ENCODE measurements at places on chromosomes 2 and 18.

- H3K36me3 ChIP-seq, result peaks cover 5% of the 10 kb centered on the region
- no peak overlapping the region for H3K27ac ChIP-seq
- no peak overlapping the region for H3K4me3 ChIP-seq
Measured at GRCh38 chr2:64594226-64594989, 59.3 kb downstream of the SERTAD2 start.

DNA sequence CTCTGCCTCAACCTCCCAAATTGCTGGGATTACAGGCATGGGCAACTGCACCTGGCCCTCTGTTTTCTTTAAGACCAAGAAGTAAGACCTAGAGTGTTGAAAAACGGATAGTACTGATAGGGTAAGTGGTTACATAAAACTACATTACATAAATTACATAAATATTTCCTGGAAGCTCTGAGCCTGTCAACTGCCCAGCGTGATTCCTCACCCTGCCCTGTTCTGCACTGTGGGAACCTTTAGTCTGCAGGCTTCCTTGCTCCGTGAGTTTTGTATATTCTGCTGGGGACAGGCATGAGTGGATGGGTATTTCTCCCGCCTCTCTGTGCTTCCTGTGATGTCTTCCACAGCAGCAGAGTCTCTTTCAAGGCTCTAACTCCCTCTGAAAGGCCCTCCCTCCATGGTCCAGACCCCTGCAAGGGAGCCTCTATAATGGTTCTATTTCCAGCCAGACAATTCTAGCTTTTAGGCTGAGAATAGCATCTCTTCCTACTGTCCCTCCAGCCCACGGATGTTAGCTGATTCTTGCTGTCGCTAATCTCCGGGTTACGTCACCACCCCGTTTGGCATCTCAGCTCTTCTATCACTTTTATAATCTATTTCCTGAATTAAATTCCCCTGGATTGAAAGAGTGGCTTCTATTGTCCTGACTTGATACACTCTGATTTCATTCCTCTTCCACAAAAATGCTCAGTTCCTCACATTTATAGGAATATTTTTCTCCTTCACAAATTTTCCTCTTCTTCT lies 49.5 kb upstream of the PLEKHM3 start:
- H3K4me1 ChIP-seq, result no peaks in the 10 kb centered on the region
- no peak overlapping the region for H3K27ac ChIP-seq
- no peak overlapping the region for H3K4me3 ChIP-seq
- peaks cover 33% of the 10 kb centered on the region for H3K27me3 ChIP-seq
- no peaks in the 10 kb centered on the region for H3K36me3 ChIP-seq
- no peak for DNase-seq

GRCh38 chr18:55421615-55422419 lies 166.2 kb downstream of the TCF4 start:
- no peaks in the 10 kb centered on the region for H3K36me3 ChIP-seq
- H3K4me1 ChIP-seq, result no peaks in the 10 kb centered on the region
- no peak overlapping the region for H3K27ac ChIP-seq
- H3K4me3 ChIP-seq, result no peak overlapping the region
- H3K27me3 ChIP-seq, result peaks cover 12% of the 10 kb centered on the region

DNA sequence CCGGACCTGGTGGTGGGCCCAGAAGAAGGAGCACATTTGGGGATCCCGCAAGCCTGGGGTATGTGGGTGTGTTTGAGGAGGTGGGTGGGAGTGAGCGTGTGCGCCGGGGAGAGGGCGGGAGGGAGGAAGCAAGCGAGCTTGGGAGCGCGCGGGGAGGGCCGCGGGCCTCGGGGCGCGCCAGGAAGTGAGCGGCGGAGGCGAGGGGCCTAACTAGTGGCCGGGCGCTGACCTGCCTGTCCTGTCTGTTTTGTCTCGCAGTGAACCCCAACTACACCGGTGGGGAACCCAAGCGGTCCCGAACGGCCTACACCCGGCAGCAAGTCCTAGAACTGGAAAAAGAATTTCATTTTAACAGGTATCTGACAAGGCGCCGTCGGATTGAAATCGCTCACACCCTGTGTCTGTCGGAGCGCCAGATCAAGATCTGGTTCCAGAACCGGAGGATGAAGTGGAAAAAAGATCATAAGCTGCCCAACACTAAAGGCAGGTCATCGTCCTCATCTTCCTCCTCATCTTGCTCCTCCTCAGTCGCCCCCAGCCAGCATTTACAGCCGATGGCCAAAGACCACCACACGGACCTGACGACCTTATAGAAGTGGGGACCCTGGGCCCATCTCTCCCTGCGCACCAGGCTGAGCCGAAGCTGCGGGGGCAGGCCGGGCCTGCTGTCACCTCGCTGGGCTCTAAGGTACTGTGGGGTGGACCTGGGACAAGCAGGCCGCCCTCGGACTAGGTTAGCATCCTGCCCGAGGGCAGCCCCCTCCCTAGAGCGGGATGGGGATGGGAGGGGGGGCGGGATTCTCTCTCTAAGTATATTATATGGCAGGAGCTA lies 1.2 kb downstream of the HOXD4 start:
- H3K27me3 ChIP-seq, result peaks cover 11% of the 10 kb centered on the region
- DNase-seq, result no peak
- H3K4me3 ChIP-seq, result no peak overlapping the region
- no peak overlapping the region for H3K27ac ChIP-seq

GRCh38 chr18:32383050-32383819 lies 87.4 kb downstream of the GAREM1 start:
- DNase-seq, result peak; percentile 53
- peaks cover 64% of the 10 kb centered on the region for H3K4me1 ChIP-seq
- peak overlapping the region; percentile 43 for H3K4me3 ChIP-seq
- H3K27ac ChIP-seq, result peak overlapping the region; percentile 82
- peaks cover 15% of the 10 kb centered on the region for H3K36me3 ChIP-seq

All from Calu3 (cell line).